ENCODE measurements at places on chromosomes 7 and 10.

- DNase-seq, result no peak
Measured at GRCh38 chr10:107899075-107899474, 734.6 kb upstream of the SORCS1 start.

- no peak for DNase-seq
Measured at GRCh38 chr10:60466267-60467201, 76.9 kb upstream of the ANK3 start.

DNA sequence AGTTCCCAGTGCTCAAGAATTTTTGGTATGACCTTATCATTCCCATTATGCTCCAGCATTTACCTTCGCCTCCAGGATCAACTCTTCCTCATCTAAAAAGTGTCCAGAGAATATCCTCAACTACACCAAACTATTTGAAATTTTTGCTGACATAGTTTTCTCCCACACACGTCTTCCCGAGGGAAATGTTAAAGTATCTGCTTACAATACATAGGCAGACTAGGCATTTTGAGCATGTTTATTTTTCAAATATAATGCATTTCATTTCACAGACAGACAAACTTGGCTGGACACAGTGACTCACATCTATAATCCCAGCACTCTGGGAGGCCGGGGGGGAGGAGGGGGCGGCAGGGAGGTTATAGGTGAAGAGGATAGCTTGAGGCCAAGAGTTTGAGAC is 177.1 kb upstream of the TRIM24 start:
- DNase-seq, result no peak

DNA sequence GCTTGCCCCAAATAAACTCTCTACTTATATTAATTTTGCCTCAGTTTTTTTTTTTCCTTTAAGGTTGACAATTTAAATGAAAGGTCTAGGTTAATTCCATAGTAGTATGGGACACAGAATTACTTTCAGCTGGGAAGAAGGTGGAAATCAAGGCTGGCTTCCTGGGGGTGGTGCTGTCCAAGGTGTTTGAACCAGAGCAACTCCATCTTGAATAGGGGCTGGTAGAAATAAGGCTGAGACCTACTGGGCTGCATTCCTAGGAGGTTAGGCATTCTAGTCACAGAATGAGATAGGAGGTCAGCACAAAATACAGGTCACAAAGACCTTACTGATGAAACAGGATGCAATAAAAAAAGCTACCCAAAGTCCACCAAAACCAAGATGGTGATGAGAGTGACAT is 1190.8 kb upstream of the AUTS2 start:
- no peak for DNase-seq

GRCh38 chr7:150850273-150850672 is 2.0 kb upstream of the AOC1 start:
- DNase-seq, result no peak

DNA sequence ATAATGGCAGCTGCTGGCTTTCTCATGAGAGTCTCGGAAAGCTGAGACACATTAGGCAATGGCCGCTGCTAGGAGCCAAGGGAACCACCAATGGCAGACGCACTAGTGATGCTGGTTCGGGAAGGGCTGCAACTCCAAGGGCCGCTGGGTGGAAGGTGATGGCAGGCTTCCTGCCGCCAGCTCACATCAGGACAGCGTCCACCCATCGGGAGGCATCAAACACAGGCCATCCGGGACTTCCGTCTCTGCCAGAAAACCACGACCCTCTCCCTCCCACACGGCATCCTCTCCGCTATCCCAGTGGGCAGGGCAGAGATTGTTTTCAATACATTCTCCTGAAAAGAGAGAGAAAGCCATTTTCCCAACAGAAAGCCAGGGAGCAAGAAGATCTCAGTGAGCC is 27.5 kb upstream of the EGFR start:
- DNase-seq, result no peak
